ENCODE measurements at places on chromosomes 2 and 18.
A peak's percentile ranks its signal among the peaks of the same experiment; 100 is the strongest.

GRCh38 chr2:219728991-219729487, 101.6 kb downstream of the SLC4A3 start:
- no peak for DNase-seq

DNA sequence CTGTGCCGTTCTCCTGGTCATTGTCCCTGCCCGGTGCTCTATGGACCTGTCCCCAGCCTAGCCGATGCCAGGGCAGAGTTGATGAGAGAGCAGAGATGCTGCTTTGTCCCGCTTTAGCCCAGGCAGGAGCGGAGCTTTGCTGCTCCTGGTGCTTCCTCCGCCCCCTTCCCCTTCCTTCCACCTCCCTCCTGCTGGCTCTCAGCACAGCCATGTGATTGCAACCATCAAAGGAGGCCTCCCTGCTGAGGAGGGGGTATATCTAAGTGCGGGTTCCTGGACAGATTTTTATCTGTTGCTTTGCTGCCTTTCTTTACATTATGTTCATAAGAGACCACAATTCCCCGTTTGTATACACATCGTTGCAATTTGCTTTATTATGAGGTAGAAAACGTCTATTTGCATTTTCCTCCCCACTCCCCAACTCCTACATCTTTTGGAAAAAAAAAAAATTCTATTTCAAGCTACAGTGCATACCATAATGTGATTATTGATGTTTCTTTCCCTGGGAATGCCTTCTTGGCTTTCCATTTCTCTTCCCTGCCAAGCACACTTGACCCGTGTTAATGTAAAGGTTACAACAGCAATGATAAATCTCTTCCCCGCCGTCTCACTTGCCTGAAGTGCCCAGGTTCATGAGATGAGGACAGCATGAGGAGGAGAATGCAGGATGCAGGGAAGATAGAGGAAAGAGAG, 25.4 kb downstream of the ALPK2 start:
- DNase-seq, result no peak

- DNase-seq, result no peak
Measured at GRCh38 chr18:38067821-38068220, 502.2 kb upstream of the CELF4 start.

DNA sequence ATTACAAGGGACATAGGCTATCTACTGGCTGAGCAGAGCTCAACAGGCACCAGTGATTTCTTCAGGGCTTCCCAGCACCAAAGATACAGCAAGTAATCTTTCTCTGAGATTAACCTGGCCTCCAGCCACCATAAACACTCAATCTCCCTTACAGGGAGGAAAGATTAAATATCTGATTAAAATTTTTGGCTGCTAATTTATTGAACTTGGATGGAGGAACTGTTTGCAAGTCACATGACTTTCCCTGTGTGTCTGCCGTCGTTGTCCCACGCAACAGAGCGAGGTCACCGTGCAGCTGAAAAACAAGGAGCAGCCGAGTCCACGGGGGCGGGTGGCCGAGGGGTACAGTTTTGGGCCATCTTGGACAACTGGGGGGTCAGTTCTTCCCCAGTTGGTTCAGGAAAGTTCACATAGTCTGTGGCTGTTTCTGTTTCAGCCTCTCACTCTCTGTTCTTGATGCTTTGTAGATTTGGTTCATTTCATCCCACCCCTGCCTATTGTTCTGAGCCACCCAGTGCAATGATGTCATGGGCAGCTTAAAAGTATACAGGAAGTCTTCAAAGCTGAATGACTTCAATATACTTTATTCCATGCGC, 186.8 kb upstream of the CTAGE1 start:
- DNase-seq, result no peak

DNA sequence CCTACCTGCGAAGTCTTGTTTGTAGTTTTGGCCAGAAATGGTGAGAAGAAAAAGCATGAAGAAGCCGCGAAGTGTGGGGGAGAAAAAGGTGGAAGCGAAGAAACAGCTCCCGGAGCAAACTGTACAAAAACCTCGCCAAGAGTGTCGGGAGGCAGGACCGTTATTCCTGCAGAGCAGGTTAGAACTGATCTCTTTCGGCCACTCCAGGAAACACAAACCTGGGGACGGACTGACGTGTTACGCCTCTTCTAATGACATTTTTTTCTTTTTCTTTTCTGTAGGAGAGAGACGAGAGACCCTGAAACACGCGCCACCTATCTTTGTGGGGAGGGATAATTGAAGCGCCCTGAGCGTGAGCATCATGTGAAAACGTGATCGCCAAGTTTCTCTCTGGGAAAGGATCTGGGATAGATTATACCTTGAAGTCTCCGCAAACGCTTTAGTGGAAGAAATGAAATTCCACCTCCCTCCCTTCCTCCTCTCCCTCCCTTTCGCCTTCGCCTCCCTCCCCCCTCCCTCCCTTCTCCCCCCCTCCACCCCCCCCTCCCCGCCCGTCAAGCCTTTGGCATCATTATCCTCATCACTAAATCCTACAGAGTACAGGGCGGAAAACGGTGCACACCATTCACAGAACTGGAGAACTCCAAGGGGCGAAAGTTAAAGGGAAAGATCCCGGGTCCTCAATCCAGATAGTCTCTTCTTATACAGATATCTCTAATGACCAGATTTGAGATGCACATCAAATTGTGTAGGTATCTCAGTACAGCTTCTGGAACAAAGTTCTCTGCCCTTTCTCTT, at the start of gene ZEB2:
Gene ZEB2 (minus strand): TSS at position 186 of the 798 bp plus-strand sequence. CDS start 2,769 bp downstream, outside the sequence.
- DNase-seq, result no peak

DNA sequence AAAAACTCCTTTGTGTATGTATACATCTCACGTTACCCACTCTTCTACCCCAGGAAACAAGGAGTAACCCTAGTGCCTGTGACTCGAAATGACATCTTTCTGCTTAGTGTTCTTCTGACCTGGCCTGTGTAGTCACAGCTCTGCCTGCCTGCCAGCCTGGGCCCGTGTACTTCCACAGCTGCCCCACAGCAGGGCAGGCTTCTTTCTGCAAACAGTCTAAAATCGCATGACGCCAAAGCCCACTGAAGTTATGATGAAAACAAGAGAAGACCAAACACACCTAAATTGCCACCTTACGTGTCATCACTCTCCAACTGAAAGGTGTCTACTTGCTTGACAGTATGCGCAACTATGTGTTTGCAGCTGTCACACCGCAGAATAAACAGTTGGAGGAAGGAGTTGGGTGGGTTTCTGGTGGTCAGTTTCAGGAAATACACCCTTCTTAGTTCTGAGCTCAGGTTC, 1.5 kb downstream of the GAREM1 start:
- DNase-seq, result peak; percentile 28

- DNase-seq, result no peak
Measured at GRCh38 chr2:200713704-200714064, 98.0 kb upstream of the BZW1 start.

Measured in NCI-H1105 (cell line).